Lower leg skin (tissue), 4 donors: ENCODE measurements at places on chromosomes 4 and X. TPM values are rescaled to one million over a fixed set of nuclear protein-coding genes. Genes with fewer than 3 reads are reported as not detected.

The PNMA6F gene
- total RNA-seq, result not detected

The F8A3 gene
- 14.4 TPM for total RNA-seq

The IL21 gene
- total RNA-seq, result not detected

The DNAAF6 gene
- not detected for total RNA-seq

The MFAP3L gene
- total RNA-seq, result 93.6 TPM
